ENCODE measurements at places on chromosomes 5 and 9. TPM values are rescaled to one million over a fixed set of nuclear protein-coding genes. Genes with fewer than 3 reads are reported as not detected.

The SH3PXD2B gene
- total RNA-seq: 25.5 TPM

The CYSRT1 gene
- 1.1 TPM for total RNA-seq

The C9 gene
- not detected for total RNA-seq

DNA sequence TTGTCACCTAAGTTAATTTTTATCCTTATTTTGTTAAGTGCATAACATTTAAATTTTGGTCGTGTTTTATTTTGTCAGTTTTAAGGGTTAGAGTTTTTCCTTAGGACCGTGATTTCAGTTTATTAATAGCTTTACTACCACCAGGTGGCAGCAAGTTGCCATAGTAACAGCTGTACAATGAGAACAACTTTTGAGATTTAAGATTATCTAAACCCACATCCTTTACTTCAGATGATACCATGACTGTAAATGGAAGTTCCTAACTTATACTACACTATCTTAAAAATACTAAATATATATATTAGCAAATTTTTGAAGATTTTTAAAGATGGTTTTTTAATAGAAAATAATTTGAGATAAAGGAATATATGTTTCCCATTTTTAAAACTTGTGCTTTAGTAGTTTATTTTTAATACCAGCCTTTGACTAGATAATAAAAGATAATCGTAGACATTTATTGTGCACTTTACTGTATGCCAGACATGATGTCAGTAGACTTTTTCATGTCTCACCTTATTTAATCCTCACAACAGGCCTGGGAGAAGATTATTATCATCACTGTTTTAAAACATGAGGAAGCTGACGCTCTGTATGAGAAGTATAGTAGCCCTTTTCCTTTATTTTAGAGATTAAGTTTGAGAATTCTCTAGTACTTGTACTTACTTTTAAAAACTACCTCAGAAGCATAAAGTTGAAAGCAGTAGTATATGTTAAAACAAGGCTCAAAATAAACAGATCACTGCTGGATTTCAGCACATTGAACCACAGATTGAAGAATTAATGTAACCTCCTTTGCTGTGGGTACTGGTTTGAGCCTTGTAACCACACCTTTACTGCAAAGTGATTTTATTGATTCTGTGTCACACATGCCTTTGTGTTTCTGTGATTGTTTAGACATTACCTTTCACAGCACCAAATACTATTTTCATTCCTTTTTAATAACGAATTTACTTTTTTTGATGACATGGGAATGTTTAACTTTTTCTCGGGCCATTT is 27.5 kb downstream of the SREK1 start:
- ATAC-seq: peak; percentile 24

DNA sequence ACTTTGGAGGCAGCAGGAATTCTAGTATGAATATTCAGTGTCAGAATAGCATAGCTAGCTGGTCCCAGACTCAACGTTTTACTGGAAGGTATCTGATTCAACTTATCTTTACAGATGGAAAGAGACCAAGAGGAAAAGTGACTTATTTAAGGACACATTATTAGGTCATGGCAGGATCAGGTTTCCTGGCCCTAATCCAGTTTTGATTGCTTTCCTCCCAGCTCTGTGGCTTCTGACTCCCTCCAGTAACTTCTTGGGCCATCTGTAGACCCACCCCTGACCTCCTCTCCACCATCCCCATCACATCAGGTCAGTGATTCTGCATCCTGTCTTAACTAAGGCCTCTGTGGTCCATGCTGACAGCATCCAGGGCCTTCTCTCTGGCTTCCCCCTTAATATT is 38.4 kb downstream of the SH3TC2 start:
- peak; percentile 67 for ATAC-seq

DNA sequence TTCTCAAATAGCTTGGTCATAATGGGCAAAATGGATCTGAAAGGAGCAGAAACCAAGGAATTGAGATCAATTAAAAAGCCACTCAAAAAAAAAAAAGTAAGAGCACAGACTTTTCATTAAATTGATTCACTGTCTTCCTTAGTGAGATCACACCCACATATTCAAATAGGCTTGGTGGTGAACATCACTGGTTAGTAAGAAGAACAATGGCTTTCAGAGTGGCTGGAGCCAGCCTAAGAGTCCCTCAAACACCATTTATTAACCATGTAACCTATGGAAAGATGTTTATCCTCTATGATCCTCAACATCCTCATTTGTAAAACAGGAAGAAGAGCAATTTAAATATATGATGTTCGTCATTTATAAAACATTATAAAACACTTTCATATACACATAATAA is 12.4 kb downstream of the CCDC112 start:
- ATAC-seq: no peak

DNA sequence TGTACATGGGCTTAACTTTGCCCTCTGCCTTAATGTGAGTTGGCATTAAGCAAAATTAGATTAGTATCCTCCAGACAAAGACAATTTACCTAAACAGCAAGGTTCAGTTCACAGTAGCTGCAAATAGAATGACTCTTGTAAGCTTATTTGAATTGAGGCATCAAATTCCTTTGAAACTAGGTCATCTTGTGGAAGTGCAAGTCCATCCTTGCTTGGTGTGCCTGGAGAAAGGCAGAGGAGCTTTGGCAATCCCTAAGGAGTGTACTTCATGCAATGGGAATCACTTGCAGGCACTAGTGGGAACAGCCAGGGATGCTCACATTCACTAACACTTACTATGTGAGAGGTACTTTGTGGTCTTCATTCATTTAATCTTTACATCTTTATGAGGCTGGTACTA is 118.3 kb downstream of the DRD1 start:
- no peak for ATAC-seq

The SLC23A1 gene
- total RNA-seq: 0.76 TPM

DNA sequence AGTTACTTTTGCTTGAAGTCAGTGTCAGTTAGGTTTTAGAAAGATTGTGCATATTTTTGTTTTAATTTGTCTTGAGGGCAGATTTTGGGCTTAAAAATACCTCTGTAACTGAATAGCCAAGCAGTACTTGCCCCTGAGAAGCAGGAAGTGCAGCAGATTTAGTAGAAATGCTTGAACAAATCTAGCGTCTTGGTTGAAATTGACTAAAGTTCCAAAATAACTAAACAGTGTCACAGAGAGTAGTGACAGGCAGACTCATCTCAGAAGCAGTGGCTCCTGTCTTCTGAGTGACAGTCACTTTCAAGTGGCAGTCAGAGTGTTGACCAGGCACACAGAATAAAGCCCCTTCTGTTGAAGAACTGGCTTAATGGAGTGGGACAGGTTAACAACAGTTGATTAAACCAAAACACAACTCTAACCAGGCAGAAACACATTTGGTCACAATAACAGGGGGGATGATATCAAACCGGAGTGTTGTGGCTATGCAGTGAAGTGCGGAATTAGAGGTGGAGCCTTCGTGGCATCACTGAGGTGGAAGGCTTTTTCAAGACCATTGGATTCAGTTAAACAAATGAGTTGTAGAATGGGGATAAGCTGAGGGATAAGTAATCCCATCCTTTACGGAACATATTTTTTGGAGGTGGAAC is 29.1 kb downstream of the TRIO start:
- ATAC-seq: no peak
